Ascending aorta (tissue), 2 donors: ENCODE measurements at places on chromosomes 3 and 15. TPM values are rescaled to one million over a fixed set of nuclear protein-coding genes. Genes with fewer than 3 reads are reported as not detected.

SENP5 gene
- 11.0 TPM for total RNA-seq

DNA sequence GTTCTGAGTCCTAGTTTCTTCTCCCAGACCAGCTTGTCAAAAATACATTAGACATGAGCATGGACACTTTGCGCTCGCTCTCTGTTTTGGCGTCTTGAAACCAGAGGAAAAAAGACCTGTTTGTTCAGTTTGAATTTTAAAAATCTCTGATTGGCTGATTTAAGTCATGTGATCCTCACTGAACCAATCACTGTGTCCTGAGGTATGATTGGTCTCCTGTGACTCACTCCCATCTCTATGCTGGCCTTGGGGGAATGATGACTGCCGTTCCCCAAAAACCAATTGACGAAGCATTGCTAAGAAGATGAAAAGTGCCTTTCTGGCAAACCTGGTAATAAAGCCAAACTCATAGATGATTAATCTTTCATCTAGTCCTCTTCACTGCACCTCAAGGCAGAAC lies 256.5 kb downstream of the IL5RA start:
- DNase-seq, result no peak

GFM1 gene
- 13.9 TPM for total RNA-seq

BDH1 gene
- total RNA-seq, result not detected

- DNase-seq, result no peak
These were observed 296.7 kb downstream of the PTPRG start for GRCh38 chr3:61858054-61858453.

COLQ gene
- 4.6 TPM for total RNA-seq

DNA sequence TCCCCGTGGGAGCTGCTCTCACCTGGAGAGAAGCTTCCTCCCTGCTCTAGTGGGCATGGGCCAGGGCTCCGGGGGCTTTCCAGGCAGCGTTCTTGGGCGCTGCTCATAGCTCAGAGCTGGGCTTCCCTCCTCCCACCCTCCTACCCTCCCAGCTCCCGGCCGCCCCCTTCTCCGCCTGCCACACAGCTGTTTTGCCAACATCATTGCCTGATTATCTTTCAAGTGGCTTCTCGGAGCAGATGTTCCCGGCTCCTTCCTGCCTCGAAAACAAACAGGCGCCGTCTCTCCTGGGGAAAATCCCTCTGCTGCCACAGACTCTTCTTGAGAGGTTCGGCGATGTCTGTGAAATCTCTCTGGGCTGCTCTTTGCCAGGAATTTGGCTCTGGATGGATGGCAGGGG lies 195.6 kb downstream of the RPLP1 start:
- no peak for DNase-seq

DNA sequence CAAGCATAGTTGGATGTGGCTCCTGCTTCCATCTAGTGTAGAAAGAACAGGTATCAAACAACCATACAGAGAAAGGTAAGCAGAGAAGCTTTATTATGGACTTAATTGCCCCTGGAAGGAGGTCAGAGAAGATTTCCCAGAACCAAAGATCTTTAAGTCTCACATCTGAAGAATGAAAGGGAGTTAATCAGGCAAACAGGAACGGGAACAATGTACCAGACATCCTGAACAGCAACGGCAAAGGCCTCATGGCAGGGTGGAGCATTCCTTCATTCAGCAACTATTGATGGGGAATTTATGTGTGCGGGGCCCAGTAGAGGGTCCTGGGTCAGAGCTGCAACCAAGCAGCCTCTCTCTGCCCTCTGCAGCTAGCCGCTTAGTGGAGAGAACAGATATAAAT lies 61.5 kb downstream of the LMCD1 start:
- peak; percentile 52 for DNase-seq

DNA sequence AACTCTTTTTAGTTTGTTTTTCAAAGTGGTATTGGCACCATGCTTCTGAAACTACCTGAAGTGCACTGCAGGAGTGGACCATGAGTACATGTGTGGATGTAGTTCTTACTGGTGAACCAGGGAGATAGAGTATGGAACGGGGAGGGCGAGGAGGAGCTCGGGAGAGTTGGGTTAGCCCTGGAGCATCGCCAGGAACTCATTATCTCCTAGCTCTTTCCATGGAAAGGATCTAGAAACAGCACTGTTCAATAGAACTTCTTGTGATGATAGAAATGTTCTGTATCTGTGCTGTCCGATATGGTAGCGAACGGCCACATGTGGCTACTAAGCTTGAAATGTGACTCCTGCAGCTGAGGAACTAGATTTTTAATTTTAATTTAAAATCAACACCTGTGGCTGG lies 47.3 kb downstream of the VGLL4 start:
- DNase-seq, result no peak

- DNase-seq, result peak; percentile 12
These were observed 61.1 kb upstream of the GATA2 start for GRCh38 chr3:128554100-128554464.

DNA sequence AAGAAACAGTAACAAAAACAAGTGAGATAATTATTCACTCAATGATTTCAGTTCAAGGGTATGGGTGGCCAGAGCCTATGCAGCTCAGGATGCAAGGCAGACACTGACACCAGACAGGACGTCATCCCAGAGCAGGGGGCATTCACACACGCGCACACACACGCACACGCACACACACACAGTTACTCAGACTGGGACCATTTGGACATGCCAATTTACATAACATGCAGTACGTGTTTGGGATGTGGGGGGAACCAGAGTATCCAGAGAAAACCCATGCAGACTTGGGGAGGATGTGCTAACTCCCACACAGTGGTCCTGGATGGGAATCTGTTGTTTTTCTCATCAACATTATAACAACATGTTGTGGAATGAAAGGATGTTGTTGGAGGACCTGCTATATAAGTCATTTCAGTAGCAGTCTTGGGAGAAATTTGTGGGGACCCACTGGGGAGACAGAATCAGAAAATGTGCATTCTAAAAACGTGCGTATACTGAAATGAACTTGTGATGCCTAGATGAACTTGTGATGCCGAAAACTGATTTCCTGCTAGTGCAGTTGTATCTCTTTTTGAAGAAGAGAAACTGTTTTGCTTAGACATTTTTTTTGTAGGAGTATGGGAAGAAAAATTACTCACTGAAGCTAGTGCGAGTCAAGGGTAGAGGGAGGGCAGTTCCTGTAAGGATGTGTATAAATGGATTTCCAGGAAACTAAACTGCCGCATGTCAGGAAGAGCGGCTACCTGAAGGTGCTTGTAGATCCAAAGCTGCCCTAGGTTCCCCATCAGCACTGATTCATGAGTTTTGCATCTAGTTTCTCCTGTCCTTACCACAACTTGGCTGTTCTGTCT lies 25.2 kb downstream of the CD200 start:
- DNase-seq, result no peak

DNA sequence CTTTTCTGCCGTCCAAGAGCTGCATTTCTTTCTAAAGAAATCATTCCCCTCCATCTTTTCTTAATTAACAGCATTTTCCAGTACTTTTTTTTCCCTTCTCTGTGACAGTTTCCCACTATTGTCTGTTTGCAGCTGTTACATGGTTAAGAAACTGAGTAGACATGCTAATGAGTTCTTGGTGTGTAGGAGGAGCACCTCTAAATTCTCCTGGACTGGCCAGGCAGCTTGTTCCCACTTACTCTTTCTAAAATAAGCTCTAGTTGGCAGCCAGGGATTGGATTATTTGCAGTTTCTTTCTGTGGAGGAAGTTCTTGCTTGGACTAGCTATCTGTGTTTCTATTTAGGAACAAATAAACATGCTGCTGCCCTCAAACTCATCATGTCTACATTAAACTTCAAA lies 235.1 kb upstream of the GAP43 start:
- no peak for DNase-seq

- DNase-seq, result peak; percentile 61
These were observed 6.3 kb downstream of the TMEM43 start for GRCh38 chr3:14131134-14131533.

DNA sequence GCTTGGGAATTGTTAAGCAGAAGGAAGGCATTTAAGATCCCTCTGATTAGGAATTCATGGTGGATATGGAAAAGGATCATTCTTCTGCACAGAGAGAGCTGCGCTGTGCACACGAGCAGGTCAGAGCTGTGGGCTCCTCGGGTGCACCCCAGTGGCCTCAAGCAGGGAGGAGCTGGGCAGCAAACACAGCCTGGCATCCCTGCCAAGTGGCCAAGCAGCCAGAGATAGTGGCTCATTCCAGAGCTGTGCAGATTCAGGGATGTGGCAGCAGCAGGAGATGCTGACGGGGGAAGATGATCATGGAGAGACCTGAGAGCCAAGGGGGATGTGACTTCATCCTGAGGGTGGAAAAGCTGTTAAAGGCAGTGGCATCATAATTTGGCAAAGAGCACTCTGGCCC lies 55.9 kb downstream of the LRRK1 start:
- no peak for DNase-seq

- DNase-seq, result no peak
These were observed 38.8 kb downstream of the ADAM10 start for GRCh38 chr15:58710701-58711100.

ZNF609 gene
- total RNA-seq, result 16.0 TPM

DNA sequence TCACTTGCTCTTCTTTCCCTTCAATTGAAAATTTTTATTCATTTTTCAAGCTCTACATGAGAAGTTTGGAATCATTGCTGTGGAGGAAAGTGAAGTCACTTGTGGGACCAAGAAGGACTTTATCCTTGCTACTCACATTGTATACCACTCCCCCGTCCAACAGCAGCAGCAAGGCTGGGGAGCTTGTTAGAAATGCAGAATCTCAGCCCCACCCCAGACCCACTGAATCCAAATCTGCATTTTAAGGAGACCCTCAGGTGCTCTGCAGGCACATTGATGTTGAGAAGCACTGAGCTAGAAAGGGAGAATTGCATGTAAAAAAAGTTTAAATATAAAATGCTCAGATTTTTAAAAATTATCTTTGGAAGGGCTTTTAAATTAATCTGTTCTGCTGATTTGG lies 202.3 kb upstream of the MRPL3 start:
- DNase-seq, result no peak

DNA sequence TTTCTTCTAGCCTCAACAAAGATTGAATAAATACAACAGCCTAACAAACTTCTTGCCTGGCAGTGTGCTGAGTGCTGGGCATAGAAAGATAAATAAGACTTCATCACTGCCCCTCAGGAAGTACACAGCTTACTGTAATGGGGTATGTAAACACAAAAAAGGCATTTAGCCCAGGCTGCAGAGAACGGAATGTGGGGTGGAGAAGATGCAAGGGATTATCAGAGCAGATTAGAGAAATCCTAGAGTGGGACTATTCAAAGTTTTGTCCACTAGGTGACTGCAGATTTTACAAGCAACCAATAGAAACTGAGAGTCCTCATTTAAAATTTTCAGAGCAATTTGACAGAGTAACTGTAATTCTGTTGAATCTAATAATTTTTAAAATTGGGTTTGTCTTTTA lies 35.4 kb upstream of the TSC22D2 start:
- DNase-seq, result no peak

DNA sequence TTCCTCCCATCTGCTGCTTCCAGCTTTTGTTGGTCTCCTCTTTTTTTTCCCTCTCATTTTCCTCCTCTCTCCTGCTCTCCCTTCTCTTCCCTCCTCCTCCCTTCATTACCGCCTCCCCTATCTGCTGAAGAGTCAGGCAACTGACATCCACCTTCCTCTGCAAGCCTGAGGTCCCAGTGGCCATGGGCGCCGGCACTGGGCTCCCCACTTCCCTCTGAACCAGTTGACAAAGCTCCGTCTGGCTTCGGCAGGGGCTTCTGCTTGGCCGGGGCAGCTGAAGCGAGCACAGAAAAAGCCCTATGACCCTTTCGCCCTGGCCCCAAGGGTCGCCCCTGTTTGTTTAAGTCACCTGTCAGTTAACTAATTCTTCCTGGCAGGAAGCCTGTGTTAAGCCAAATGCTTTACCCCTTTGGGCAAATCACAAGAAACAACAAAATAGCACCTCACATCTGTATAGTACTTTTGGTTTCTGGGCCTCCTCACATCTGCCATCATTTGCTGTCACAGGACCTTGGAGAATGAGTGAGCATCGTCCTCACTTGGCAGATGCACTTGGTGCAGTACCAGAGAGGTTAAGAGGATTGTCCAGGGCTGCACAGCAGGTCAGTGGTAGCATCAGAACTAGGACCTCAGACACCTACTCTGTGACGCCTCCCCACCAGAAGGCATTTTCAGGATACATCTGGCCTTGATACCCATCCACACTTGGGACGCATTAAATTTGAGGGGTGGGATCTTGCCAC lies 27.7 kb downstream of the ITGA11 start:
- DNase-seq, result no peak

DNA sequence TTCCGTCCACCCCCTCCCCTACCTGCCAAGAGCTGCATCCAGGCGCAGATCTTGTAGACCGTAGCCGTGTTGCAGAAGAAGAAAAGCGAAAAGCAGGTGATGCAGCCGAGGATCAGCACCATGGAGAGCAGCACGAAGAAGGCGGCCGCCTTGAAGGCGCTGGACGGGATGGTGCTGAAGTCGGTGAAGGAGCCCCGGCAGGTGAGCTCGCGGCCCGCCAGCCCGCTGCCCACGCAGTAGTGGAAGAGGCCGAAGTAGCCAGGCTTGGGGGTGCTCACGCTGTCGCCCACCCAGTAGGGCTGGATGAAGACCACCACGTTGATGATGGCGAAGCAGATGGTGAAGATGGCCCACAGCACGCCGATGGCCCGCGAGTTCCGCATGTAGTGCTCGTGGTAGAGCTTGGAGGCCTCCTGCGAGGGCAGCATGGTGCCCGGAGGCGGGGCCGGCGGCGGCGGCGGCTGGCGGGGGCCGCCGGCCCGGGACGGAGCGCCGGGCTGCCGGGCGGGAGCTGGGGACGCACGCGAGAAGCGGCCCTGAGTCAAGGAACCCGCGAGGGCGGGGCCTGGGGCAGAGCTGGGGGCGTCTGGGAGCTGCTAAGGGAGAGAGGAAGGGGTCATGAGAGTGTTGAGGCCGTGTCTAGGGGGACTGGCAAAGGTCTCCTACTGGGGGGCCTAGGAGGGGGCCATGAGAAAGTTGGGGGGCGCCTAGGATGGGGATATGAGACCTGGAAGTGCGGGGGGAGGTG lies 1.2 kb downstream of the LHFPL4 start:
- DNase-seq, result no peak

CORO2B gene
- total RNA-seq, result 11.0 TPM

SLC28A1 gene
- total RNA-seq, result not detected

DNA sequence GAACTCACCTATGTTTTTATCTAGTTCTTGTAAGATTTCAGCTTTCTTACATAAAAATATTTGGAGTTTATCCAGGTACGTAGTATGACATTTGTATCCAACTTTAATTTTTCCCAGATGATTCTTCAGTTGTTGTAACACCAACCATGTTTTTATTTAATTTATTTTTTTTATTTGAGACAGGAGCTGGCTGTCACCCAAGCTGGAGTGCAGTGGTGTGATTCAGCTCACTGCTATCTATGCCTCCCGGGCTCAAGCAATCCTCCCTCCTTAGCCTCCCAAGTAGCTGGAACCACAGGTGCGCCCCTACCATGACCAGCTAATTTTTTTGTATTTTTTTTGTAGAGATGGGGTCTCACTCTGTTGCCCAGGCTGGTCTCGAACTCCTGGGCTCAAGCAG lies 6.6 kb downstream of the XYLB start:
- DNase-seq, result no peak

DNA sequence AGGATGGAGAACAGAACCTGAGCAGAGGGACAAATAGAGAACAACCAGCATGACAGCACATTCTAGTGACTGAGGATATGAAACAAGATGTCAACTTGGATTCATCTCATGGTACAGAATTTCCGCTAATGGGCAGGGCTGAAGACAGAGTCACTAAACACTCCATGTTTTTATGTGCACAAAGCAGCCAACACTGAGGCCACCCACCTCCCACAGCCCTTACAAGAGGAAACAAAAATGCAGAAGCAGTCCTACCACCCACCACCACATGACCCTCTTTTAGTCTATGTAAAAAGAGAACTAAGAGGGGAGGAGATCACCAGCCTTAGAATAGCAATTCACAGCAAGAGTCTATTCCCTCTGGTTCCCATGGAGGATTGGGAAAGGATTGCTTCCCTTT lies 131.4 kb upstream of the UBE2E2 start:
- no peak for DNase-seq
